ENCODE measurements at places on chromosomes 13 and 19.

DNA sequence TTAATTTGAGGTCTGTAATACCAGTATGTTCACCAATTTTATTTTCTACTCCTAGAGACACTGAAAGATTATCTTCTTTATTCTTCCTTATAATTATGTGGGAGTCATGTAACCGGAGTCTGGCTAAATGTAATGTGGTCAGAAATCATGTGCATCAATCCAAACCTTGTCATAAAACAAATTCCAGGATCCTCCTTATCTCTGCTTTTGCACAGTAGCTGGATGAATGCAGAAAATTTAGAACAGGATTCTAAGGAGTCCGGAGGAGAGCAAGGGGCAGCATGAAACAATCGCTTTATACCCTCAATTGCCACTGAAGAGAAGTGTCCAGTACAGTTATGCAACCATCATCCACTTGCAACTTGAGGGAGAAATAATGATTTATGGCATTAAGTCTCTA is 2674.7 kb upstream of the PCDH20 start:
- no peak for DNase-seq

DNA sequence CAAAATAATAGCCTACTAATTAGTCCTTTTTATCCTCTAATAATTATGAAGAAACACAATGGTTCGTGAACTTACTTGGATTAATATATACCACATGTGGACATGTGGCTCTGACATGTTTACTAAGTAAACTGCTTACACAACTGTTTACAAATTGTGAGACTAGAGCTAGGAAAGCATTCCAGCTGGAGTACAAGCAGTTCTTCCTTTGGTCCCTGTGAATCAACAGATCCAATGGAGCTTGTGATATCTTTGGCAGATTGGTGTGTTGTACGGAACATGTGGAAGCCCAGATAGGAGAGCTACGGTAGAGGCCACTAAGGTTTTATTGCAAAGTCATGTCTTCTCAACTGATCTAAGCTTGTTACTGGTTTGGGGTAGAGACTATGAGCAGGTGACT is 145.5 kb upstream of the SPRY2 start:
- no peak for DNase-seq

DNA sequence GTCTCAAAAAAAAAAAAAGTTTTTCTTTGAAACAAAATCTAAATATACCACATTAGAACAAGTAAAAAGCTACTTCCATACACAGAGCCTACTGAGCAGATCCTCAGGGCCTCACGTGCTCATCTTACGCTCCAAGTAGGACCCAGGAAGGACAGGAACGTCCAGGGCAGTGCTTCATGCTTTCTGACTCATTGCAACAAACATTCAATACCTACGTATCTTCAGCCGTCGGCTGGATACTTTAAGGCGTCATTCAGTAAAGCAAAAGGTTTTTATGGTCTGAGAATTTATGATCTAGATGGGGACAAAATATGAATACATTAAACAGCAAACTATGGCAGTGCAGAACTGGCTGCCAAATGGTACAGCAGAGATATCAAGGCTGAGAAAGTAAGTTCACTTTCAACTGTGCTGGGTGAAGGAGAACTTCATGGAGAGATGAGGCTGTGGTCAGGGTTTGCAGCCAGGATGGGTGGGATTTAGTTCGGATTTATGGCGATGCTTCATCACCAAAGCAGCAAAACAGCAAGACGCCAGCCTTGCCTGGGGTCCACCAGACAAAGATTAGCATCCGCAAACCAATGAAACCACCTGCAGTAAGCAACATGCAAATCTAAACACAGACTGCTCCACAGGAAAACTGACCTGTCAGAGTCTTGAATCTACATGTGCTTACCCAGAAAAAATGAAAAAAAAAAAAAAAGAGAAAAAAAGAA is 20.5 kb downstream of the CARS2 start:
- DNase-seq = no peak

DNA sequence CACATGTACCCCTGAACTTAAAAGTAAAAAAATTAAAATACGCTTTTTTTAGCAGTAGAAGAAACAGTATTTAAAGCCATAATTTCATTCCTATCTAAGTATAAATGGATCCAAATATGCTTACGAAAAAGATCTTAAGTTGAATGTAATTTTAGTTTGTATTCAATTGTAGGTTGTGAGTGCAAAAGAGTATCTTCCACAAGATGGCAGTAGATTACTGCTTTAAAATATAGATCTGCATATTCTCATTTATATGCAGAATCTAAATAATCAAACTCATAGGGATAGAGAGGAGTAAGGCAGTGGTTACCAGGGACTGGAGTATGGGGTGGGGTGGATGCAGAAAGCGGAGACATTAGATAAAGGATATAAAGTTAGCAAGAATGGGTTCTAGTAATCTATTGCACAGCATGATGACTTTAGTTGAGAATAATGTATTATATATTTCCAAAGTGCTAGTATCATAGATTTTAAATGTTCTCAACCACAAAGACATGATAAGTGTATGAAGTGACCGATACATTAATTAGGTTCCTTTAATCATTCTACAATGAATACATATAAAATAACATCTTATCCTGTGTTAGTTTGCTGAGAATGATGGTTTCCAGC is 14.2 kb downstream of the OR7A17 start:
- DNase-seq = peak; percentile 26

GRCh38 chr13:24353736-24354135 is 44.4 kb downstream of the C1QTNF9 start:
- no peak for DNase-seq

- DNase-seq = no peak
Measured at GRCh38 chr13:112244061-112244460, 132.1 kb upstream of the SPACA7 start.

DNA sequence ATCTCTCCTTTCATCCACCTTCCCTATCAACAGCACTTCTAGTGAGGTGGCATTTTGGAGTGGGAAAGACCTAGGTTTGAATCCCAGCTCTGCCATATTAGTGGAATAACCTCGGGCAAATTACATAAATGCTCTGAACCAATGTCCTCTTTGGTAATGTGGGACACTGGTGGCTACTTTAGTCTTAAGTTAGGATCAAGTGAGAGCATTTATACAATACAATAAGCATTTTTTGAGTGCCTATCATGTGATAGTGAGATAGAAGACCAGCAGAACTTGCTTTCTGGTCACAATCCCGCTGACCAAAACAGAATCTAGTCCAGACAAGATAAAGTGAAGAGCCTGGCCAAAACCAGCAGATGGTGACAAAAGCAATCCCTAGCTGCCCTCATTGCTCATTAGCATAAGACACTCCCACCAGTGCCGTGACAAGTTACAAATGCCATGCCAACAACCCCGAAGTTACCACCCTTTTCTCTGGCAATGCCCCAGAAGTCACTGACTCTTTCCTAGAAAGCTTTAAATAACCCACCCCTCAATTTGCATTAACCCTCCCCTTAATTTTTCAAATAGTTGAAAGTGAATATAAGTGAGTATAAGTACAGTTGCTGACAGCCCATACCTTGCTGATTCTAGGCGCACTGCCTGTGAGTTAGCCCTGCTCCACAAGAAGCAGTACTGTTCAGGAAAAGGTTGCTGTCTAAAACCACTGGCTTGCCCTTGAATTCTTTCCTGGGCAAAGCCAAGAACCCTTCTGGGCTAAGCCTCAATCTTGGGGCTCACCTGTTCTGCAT is 28.9 kb upstream of the KPNA3 start:
- no peak for DNase-seq
